ENCODE measurements at places on chromosomes 5 and 9. TPM values are rescaled to one million over a fixed set of nuclear protein-coding genes. Genes with fewer than 3 reads are reported as not detected.
A peak's percentile ranks its signal among the peaks of the same experiment; 100 is the strongest.

Gene OCLN
- total RNA-seq: 1.5 TPM

Gene NACC2
- total RNA-seq: 37.0 TPM

- peak; percentile 74 for DNase-seq
Observed at GRCh38 chr5:54883374-54884194, 101.8 kb downstream of the ESM1 start.

DNA sequence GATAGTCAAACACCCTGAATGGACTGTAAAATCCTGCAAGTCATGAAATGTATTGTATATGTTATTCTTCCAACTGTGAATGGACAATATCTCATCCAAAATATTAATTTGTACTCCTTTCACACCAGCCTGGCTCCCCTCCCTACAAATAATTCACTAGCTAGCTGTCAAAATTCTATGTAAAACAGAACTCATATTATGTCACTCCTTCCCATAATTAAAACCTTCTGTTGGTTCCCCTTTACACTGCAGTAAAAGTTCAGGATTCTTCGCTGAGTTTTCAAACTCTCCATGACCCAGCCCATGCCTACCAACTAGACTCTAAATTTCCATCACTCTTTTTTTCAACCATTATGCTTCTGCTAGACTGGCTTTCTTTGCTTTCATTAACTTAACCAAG is 857.1 kb downstream of the TAF11L14 start:
- no peak for DNase-seq

DNA sequence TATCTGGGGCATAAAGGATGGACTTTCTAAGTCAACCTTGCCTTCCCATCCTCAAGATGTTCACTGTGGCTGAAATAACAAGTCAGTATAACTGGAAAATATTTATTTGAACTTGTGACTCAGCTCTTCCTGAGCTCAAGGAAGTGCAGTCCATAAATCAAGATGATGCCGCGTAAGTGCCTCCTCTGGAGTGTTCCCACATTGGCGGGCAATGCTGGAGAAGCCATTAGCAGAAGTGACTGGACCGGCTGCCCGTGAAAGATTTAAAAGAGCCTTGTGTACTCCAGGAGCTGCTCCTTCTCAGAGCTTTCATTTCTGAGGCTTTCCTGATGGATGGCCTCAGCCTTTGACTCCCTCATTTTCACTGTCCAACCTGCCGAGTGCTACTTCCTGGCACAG is 17.4 kb downstream of the TMOD1 start:
- DNase-seq: no peak

GRCh38 chr9:25121811-25122210 is 556.4 kb downstream of the TUSC1 start:
- no peak for DNase-seq

DNA sequence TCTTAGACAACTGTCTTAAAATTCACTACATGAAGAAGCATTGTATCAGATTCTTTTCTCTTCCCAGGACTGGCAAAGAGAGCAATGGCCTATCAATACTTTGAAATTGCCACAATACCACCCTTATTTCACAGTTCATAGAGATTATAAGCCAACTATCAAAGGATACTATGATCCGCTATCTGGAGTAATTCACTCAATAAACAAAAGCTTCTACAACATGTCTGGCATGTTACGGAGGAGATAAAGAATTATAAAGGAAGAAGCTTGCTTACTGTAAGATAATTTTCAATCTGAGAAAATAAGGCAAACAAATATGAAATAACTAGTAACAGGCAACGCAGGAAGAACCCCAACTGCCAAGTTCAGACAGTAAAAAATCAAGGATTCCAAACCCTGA is 114.8 kb downstream of the GNAQ start:
- DNase-seq: no peak

DNA sequence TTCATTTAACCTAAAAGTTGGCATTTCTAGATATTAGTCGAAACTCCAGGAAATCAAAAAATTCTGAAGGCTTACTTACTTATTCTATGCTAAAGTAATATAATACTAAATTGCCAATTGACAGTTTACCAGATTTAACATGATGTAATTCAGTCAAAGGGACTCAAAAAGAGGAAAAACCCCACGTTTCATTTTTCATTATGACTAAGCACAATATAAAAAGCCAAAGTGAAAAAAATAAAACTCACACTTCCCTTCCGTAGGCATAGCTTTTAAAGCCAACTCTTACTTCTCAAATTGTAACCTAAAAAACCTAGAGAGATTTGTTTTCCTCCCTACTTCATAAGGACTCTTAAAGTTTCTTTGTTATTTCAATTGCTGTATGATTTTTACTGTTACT is 146.6 kb downstream of the RAPGEF6 start:
- DNase-seq: no peak

DNA sequence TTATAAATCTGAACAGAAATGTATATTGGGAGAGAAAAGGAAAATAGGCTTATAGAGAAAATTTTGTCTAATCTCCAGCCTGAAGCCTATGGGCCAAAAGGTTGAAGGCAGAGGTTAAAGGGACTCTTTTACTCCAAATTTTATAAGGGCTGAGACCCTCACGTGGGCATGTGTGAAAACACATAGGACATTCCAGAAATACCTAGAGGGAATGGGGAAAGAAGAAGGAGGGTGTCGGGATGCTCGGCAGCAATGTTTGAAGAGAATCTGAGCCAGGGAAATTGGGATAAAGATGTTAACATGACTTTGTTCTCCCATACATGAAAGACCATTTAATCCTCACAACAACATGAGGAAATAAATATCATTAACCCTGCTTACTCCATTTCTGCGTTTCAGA is 102.1 kb upstream of the SLC12A2 start:
- DNase-seq: no peak

- no peak for DNase-seq
Observed at GRCh38 chr5:41519801-41520200, 9.4 kb upstream of the PLCXD3 start.

DNA sequence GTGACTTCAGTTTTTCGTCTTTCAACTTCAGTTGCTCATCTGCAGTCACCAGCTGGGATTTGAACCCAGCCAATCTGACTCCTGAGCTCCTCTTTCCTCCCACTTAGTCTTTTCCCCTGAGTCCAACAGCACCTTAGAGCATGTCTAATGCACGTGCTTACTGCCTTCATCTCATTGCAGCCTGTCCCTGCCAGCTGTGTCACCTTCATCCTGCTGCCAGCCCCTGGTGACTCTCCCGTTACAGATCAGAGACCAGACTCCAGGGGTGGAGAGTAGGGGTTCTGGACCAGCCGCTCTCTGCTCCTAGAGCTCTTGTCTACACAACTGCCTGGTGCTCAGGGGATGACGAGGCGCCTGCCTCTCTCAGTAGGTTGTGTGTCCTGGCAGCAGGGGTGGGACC is 132.9 kb upstream of the LMX1B start:
- DNase-seq: no peak

DNA sequence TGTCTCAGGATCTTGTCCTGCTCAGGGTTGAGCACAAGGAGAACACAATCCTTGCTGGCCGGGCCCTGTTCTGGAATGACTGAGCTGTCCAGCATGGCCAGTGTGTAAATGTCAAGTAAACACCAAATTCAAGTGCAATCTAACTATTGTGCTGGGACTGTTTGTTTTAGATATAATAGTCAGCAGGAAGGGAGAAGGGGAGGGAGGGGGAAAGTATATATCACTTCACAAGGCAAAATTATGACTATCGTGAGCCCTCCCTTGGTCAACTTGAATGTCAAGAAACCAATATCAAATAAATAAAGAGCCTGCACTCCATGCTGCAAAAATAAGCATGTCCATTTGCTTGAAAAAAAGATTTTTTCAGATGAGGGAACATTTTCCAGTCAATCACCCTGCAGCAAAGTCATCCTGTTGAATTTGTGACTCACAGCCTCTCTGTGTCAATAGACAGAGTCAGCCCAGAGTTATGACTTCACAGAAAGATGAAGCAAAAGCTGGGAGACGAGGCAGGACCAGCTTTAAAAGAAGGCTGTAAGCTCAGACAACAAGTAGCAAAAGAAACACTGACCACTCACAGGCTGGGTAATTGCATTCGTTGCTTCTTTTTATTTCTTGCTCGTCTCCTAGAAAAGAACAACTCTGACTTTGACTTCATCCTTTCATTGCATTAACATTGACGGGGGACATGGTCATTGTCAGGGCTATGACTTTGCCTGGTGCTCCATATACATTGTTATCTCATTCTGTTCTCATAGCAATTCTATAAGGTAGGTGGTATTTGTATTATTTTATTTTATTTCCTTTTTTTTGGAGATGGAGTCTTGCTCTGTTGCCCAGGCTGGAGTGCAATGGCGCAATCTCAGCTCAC is 15.3 kb upstream of the KLF4 start:
- DNase-seq: peak; percentile 70
